Kidney (tissue), 22 donors: ENCODE measurements at places on chromosomes 3 and 15. TPM values are rescaled to one million over a fixed set of nuclear protein-coding genes. Genes with fewer than 3 reads are reported as not detected.

Gene DLL4
- 5.8 TPM for polyA plus RNA-seq

Gene GLDN
- polyA plus RNA-seq = 0.71 TPM

Gene GAP43
- polyA plus RNA-seq = not detected

Gene OSTN
- polyA plus RNA-seq = not detected

Gene SLC2A2
- 31.0 TPM for polyA plus RNA-seq

Gene IL5RA
- 0.22 TPM for polyA plus RNA-seq

Gene SLC15A2
- 9.0 TPM for polyA plus RNA-seq

Gene TLR9
- not detected for polyA plus RNA-seq

Gene IL12A
- not detected for polyA plus RNA-seq

GRCh38 chr15:67783303-67783702, 42.0 kb upstream of the SKOR1 start:
- DNase-seq = no peak

DNA sequence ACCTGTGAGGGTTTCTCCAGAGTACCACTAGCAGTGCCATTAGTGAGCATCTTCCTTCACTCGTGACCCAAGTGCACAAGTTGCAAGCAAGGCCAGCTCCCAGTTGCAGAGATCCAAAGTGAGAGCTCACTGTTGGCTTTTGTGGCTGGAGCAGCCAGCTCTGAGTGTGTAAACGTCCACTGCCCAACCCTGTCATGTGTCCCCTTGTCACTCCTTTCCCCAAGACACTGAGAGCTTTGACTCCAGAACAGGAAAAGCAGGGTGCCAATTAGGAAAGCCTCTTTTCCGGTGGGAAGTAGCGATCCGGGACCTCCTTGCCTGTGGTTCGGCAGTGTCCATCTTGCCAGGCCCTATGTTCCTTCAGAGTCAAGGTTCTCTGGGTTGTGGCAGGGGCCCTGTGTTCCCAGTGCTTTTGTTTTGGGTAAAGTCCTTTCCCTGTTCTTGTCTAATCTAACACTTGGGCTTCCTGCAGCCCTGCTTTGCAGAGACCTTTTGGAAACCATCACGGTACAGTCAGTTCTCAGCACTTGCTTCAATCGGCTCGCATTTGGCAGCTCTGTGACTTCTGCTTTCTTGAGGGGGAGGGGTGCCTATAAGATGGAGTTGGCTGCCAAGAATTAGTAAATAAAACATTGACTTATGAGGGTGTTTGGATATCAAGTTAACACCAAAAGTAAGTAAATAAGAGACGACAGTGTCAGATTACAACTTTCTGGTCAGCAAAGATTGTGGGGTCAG, 90.5 kb downstream of the DNASE1L3 start:
- peak; percentile 84 for DNase-seq

GRCh38 chr15:63601704-63602185, 4.6 kb downstream of the FBXL22 start:
- no peak for DNase-seq

DNA sequence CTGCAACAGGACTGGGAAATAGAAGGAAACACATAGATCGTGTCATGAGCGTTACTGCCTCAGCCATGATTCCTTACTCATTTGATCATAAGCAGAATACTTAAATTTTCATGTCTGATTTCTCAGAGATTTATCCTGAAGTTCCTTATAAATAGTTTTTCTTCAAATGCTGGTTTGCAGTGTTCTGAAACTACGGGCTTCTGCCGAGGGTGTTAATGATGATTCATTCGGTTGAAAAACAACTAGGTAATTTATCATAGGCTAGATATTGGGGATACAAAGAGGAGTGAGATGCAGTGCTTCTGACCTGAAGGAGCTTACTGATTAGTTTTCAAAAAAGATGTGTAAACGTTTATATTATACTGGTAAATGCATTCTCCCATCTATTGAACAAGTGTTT, 428.9 kb downstream of the NLGN1 start:
- no peak for DNase-seq

DNA sequence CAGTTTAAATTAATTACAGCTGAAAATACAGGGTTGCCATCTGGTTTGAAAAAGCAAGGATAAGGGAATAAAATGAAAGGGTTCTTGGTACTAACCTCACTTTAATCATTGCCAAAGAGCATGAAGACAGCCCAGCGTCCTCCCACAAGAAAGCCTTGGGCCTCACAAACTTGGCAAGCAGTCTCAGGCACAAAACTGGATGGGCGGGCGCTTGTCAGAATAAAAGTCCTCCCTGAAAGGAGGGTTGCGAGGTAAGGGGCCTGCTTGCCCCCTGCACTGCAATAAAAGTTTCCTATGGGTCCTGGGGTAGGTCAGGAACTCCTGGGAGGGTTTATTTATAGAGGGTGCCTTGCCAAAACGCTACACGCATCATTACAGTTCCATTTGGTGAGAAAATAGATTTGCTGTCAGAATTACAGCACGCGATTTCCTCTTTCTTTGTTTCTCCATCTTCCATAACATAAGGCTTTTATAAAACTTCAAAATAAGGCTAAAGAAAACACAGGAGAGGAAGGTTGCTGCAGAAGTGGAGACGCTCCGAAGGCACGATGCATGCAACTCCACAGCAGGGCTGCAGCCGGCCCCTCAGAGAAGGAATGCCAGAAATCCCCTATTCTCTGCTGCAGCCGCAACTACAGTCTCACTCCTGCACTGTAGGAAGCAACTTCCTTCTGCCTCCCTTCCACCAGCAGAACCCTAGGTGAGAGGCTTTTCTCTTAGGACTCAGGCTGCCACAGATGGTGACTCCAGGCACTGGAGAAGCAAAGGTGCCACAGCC, 61.3 kb downstream of the VGLL4 start:
- DNase-seq = peak; percentile 87

DNA sequence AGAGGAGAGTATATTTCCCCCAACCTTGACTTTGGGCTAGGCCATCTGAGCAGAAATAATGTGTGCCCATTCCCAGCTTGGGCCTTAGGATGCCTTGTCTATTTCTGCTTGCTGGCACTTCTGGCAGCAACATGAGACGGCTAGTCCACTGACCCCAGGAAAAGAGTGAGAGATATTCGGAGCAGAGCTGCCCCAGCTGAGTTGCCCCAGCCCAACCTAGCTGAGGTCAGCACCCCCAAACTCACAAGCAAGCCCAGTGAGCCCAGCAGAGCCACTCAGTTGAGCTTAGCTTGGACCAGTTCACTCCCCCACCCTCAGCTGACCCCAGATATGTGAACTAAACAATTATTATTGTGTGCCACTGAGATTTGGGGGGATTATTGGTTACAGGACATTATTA, 20.2 kb downstream of the ITGA11 start:
- DNase-seq = peak; percentile 3

GRCh38 chr15:42549741-42550392, 1.2 kb downstream of the HAUS2 start:
- no peak for DNase-seq

GRCh38 chr15:94353488-94353820, 122.1 kb downstream of the MCTP2 start:
- no peak for DNase-seq

- DNase-seq = no peak
Measured at GRCh38 chr15:85980946-85981345, 98.7 kb upstream of the AGBL1 start.

GRCh38 chr15:68515371-68516095, 63.3 kb upstream of the CORO2B start:
- no peak for DNase-seq

DNA sequence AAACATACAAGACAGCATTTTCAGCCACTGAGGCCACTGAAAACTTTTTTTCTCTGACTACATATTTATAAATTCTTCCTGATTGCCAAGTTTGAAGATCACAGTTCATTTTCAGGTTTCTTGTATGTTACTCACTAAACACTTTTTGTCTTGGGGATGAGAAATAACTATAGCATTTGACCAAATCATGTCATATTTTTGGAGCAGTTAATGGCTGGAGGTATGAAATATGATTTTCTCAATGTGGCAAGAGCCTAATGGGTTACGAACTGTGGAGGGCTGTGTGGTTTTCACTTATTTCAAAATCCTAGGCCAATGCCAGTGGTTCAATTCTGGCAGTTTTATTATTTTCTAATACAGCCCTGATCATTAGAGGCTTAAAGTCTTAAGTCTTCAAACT, 64.4 kb downstream of the USP13 start:
- DNase-seq = no peak

GRCh38 chr3:176351408-176351807, 845.9 kb downstream of the TBL1XR1 start:
- DNase-seq = no peak

DNA sequence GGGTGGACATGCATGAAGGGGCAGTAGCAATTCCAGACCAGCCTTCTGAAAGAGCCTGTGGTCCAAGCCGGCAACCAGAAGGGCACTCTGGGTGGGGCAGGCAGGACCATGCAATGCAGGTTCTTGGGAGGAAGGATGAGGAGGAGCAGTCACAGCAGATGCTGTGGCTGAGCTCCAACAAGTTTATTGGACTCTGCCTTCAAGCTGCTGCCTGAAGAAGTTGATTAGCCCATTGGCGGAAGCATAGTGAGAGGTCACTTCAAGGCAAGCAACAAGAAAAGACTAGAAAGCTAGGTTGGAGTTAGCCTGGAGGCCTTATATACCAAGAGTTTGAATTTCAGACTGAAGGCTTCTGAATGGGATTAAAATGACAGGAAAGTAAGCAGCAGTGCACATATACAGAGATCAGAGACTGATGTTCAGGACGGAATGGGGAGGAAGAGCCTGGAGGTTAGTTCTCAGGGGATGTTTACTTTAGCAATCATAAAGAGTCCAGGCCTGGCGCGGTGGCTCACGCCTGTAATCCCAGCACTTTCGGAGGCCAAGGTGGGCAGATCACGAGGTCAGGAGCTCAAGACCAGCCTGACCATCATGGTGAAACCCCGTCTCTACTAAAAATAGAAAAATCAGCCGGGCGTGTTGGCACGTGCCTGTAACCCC, 39.9 kb downstream of the SFMBT1 start:
- no peak for DNase-seq

- no peak for DNase-seq
Measured at GRCh38 chr3:13081603-13082360, 8.6 kb upstream of the IQSEC1 start.

DNA sequence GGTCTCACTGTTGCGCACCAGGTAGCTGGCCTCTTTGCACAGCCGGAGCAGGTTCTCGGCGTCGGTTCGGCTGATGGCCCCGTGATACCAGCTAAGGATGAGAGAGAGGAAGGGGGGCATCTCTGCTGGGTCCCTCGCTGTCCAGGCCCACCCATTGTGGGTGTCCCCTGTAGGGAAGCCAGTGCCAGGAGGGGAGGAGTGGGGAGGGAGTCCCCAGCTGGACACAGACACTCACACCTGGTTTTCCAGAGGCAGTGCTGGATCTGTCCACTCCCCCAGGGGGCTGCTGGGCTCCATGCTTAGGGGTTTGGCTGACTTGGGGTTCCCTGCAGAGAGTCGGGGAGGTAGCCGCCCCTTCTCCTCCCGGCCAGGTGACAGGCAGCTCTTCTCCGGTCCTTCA, 15.9 kb downstream of the SHF start:
- DNase-seq = no peak

DNA sequence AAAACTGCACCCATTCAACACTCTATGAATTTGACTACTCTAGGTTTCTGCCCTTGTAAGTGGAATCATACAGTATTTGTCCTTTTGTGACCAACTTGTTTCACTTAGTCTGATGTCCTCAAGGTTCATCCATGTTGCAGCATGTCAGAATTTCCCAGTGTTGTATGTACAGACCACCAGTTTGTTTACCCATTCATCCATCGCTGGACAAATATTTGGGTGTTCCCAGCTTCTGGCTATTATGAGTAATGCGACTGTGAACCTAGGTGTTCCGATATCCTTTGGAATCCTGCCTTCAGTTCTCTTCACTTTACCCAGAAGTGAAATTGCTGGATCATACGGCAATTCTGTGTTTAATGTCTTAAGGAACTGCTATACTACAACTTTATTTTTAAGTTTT, 12.6 kb downstream of the RPL32 start:
- DNase-seq = no peak

GRCh38 chr15:53530761-53531160, 228.7 kb downstream of the WDR72 start:
- DNase-seq = no peak
